ENCODE measurements at places on chromosomes 2 and 18.

DNA sequence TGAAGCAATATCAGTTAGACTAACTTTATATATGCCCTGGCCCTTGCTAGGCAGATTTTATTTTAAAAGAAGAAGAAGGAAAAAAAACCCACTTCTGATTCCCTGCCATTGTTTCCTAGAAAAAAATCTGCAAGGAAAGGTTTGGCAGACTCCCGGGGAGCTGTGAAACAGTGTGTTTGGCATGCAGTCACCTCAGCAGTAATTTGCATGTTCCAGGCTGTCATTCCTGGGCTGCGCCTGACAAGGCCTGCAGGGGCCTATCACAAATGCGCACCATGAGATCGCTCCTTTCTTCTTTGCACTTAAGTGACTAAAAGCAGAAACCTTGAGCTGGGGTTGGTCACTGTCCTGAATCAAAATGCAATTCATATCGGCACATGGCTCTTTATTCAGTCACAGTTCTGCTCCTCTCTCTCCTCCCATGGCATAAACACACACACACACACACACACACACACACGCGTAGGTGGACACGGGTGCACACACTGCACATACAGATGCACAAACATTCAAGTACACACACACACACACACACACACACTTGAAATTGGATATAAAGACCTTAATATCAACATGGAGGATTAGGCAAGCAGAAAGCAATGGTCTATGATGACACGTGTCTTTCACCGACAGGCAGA, 172.8 kb downstream of the MYT1L start:
- DNase-seq = no peak

GRCh38 chr18:34055227-34055626, 169.5 kb downstream of the NOL4 start:
- DNase-seq = no peak

DNA sequence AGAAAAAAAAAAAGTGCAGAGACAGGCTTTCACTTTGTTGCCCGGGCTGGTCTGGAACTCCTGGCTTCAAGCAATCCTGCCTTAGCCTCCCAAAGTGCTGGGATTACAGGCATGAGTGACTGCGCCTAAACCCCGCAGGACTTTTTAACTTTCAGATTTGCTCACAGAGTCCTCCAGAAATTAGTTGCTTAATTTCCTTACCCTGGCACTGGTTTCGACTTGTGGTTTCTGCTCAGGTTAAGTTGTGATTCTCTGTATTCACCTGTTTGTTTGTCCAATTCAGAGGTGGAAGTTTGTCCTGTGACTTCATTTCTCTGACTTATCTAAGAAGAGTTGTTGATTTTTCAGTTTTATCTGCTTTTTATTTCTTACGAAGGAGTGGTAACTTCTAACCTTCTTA, 238.1 kb downstream of the TMEM182 start:
- DNase-seq = no peak

GRCh38 chr2:240338274-240338673, 97.2 kb upstream of the GPC1 start:
- DNase-seq = no peak

DNA sequence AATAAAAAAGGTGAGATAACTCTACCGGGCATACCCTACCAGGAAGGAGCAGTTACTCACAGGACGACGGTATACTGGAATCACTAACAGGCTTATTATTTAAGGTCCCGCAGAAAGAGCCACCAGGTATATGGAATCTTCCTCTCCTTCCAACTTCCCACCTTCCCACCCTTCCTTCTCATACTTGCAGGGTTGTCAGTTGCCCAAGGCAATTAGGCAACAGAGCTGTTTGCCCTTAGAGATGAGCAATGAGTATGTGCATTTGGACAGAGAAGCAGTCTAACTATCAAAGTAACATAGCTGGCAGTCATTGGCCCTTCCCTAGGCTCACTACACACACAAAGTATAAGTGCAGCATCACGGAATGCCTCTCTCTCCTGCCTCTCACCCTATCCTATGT, 32.1 kb upstream of the EVA1A start:
- no peak for DNase-seq

- DNase-seq = no peak
Measured at GRCh38 chr2:55010149-55010591, 40.1 kb downstream of the RTN4 start.

- peak; percentile 84 for DNase-seq
Measured at GRCh38 chr2:144331674-144332355, 188.1 kb downstream of the ZEB2 start.

Measured in DMS53 (cell line).